HS-5 (cell line): ENCODE measurements at places on chromosomes 1 and 21.

- DNase-seq: no peak
Measured at GRCh38 chr1:3547055-3548005, 64.0 kb downstream of the MEGF6 start.

- DNase-seq: no peak
Measured at GRCh38 chr1:156959925-156960324, 39.5 kb downstream of the LRRC71 start.

GRCh38 chr1:156080863-156081179 is 1.4 kb downstream of the MEX3A start:
- no peak for DNase-seq

DNA sequence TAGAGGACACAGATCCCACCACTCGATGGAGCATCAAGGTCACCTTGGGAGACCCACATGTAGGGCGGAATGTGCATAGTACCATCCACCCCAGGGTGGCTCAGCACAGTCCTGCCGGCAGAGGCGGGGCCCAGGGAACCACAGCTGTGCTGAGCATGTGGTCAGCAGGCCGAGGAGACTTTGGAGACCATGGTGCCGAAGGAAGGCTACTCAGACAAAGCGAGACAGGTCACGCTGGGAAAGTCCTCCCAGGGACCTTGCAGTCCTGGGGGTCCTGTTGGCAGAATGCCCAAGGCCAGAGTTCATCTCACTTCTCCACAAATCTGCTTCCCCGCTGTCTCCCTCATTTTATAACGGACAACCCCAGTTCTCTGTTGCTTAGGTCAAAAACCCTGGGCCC is 22.5 kb downstream of the WNT3A start:
- DNase-seq: no peak

DNA sequence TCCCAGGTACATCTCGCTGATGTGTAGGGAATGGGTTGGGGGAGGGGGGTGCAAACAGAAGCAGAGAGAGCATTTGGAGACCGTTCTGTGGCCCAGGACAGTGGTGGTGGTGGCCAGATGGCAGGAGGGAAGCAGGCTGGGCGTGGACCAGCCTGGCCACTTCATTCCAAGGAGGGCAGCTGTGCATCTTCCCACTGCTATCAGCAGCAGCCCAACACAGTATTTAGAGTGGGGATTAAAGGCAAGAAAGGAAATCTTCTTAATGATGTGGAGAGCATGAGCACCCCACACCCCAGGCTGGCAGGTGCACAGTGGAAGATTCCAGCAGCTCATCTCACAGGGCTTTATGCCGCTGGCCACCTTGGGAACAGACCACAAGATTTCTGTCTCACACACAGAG is 198.7 kb downstream of the NPHP4 start:
- DNase-seq: no peak

GRCh38 chr1:33602271-33602670 is 129.8 kb downstream of the ZSCAN20 start:
- DNase-seq: no peak

- no peak for DNase-seq
Measured at GRCh38 chr1:173581383-173582079, 21.3 kb downstream of the SLC9C2 start.

GRCh38 chr1:109636201-109636952 is 16.7 kb downstream of the AMPD2 start:
- DNase-seq: no peak

GRCh38 chr1:230219174-230220067 is 152.4 kb downstream of the GALNT2 start:
- DNase-seq: no peak

- no peak for DNase-seq
Measured at GRCh38 chr1:9691691-9692090, 40.2 kb downstream of the PIK3CD start.

- no peak for DNase-seq
Measured at GRCh38 chr1:15139654-15140350, 13.7 kb upstream of the TMEM51 start.

GRCh38 chr1:177830531-177831135 is 139.2 kb downstream of the SEC16B start:
- DNase-seq: no peak

DNA sequence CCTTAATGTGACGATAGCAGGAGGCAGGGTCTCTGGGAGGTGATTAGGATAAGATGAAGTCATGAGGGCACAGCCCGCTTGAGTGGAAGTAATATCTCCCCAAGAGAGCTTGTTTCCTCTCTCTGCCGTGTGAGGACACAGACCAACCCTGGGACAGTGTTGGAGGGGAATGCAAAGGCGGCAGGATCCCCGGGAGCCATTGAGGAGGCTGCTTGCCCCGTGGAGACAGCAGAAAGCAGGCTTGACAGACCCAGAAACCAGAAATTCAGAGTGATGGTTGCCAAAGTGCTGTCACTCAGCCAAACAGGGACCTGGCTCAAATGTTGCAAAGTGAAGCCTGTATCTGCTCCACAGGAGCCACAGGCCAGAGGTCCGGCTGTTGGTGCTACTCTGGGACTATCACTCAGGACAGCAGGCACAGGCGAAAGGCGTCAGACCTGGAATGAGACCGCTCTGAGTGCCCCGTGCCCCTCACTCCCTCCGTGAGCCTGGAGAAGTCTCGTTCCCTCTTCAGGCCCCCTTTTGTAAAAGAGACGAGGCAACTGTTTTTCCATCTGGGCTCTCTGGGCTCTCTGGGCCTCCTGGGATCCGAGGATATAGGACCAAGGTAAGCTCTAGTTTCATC is 96.6 kb upstream of the VANGL1 start:
- DNase-seq: no peak

DNA sequence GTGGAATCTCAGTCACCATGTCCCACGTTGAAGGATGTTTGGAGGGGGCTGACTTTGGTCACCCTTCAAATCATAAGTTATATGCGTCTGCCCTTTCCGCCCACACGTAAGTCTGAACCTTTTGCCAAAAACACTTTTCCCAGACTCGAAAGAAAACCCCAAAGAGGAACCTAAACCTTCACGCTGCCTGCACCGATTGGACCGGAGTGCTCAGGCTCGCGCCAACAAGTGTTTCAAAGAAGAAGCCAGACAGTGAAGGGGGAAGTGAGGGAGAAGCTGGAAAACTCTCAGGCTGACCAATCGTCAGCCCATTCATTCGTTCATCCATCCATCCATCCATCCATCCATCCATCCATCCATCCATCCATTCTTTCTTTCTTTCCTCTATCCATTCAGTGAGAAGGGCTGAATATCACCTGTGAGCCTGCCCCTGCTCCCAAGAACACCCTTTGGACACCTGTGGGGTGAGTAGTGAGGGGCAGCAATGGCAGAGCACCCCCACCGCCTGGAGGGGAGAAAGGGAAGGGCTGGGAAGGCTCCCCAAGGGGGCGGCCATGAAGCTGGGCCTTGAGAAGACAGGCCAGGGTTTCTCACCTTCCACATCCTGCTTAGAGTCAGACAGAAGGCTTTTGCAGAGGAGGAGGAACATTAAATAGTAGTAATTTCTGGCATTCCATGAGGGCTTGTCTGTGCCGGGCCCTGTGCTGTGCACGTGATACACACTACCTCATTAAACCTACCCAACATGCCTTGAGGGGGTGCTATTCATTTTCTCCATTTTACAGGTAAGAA is 27.1 kb upstream of the RUNX3 start:
- DNase-seq: no peak

GRCh38 chr21:28167366-28167765 is 825.3 kb downstream of the LTN1 start:
- DNase-seq: no peak

GRCh38 chr1:156095906-156096508 is 13.7 kb upstream of the MEX3A start:
- DNase-seq: no peak

- DNase-seq: no peak
Measured at GRCh38 chr1:5973771-5974170, 18.5 kb downstream of the NPHP4 start.

DNA sequence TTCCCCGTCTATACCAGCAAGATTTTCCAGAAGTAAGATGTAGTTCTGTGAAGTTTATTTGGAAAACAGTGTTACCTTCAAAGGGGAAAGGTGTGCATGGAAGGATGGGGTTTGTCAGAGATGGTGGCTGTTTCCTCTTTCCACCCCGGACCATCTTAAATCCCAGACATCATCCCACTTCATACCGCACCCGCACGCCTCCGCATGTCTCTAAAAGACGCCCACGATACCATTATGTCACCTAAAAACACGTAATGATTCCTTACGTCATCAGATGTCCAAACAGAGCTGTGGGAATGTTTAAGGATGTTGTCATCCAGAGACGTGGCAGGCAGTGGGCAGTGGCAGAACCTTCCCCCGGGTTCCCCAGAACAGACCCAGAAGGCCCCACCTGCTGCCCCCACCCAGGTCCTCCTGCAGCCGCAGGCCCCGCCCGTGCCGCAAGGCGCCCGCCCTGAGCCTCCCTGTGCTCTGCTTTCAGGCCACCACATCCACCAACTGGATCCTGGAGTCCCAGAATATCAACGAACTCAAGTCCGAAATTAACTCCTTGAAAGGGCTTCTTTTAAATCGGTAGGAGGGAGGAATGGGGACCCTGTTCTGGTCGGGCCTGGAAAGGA is 152.2 kb downstream of the PEX14 start:
- DNase-seq: no peak

DNA sequence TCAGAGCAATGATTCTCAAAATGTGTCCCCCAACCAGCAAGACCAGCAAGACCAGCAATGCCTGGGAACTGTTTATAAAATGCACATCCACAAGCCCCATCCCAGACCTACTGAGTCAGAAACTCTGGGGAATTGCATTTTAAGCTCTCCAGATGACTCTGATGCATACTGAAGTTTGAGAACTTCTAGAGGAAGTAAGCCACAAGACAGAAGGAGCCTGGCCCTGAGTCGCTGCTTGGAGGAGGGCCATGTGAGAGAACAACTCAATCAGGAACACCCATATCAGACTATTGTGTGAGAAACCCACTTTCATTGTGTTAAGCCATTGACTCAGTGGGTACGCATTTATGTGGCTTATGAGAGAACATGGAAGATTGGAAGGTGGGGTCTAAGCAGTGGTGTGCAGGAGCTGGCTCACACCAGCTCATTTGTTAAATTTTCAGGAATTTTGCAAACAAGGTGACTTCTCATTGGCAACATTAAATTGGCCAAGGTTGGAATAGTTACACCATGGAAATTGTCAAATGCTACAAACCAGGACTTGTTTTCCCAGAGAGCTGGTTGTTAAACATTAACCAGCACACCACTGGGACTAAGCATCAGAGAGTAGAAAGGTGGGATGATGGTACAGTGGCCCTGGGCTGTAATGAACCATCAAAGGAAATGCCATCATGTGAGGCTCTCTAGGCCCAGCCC is 38.9 kb downstream of the ATP1A1 start:
- peak; percentile 39 for DNase-seq

DNA sequence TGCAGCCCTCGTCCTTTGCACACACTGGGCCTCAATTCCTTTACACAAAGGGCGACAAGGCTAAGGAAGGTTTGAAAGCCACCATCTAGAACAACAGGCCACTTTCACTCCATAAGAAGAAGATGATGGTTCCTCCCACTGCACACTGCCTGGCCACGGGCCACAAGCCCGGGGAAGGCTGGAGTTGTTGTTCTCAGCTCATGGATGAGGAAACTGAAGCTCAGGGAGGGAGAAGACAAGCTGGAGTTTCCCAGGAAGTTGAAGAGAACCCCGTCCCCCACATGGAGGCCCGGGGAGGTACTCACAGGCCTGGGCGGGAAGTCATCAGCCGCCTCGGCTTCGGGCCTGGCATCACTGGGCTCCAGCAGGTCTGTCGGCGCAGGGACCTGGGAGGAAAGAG is 24.6 kb upstream of the DDOST start:
- DNase-seq: no peak

DNA sequence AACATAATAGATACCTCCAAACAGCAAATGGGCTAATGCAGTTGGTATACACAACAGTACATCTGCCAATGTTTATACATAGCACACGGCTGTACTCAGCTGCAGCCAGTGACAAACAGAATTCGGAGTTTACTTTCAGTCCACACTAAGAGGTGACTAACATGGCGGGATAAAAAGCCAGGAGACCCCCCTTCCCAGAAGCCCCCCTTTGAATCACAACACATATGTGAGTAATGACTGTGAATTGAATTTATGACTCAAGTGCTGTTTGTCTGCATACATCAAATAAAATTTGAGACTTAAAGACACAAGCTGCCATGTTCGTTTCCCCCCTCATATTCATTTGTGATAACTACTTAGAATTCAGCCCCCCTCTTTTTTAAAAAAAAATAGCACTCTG is 113.2 kb downstream of the RUNX1 start:
- DNase-seq: no peak

DNA sequence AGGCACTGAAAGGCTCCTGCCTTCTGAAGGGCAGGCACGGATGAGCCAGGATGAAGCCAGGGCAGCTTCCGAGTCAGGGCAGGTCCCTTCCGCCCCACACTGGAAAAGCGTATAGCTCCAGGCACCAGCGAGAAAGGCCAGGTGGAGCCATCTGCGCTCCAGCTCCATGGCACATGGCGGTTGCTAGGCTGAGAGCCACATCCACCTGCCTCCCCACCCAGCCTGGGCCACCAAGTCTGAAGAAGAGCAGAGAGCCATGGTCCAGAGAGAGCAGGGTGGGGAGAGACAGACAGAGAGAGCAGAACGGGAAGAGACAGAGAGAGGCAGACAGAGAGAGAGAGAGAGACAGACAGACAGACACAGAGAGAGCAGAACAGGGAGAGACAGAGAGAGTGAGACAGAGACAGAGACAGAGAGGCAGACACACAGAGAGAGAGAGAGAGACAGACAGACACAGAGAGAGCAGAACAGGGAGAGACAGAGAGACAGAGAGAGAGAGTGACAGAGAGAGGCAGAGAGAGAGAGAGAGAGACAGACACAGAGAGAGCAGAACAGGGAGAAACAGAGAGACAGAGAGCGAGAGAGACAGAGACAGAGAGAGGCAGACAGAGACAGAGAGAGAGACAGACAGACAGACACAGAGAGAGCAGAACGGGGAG is 5.2 kb downstream of the FNDC10 start:
- no peak for DNase-seq

- DNase-seq: no peak
Measured at GRCh38 chr1:220198186-220199005, 73.9 kb downstream of the RAB3GAP2 start.

DNA sequence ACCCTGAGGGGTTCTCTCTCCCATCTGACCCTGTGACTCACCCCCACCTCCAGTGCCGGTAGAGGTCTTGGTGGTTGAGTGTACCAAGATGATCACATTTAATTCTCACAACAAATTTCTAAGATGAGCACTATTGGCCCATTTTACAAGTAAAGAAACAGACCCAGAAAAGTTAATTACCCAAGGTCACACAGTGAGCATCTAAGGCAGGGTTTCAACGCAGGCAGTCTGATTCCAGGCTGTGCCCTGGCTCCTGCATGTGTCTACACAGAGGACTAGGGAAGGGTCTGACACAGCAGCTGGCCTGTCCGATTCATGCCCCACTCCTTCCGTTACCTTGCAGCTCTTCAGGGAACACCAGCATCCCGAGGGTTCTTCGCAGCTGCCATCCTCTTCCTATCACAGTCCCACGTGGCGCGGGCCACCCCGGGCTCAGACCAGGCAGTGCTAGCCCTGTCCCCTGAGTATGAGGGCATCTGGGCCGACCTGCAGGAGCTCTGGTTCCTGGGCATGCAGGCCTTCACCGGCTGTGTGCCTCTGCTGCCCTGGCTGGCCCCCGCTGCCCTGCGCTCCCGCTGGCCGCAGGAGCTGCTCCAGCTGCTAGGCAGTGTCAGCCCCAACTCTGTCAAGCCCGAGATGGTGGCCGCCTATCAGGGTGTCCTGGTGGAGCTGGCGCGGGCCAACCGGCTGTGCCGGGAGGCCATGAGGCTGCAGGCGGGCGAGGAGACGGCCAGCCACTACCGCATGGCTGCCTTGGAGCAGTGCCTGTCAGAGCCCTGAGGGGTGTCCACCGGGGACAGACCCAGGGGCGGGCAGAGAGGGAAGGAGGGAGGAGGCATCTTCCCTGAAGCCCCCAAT is 7.5 kb downstream of the NCDN start:
- DNase-seq: no peak
